Stimulated activated CD4-positive, alpha-beta T cell treated with anti-CD3 and anti-CD28 coated beads, Interleukin-1b, Interleukin-23, amount 100 ng/mL, for 1 hour (primary cell): ENCODE measurements at places on chromosomes 7 and 10.

DNA sequence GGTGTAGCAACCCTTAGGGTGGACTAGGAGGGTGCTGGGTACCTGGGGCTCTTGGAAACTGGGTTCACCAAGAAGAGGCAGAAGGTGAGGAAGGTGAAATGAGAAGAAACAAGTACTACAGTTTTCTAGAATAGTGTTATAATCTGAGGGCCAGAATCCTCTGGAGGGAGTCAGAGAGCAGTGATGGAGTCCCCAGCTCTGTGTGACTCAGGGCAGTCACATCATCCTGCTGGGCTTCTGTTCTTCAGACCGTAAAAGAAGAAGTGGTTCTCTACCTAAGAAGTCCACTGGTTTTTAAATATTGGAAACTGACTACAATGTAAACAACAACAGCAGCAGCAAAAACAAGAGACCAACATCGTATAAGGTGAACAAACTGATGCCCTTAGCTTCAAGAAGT is 197.3 kb downstream of the PRPF18 start:
- DNase-seq, result no peak

DNA sequence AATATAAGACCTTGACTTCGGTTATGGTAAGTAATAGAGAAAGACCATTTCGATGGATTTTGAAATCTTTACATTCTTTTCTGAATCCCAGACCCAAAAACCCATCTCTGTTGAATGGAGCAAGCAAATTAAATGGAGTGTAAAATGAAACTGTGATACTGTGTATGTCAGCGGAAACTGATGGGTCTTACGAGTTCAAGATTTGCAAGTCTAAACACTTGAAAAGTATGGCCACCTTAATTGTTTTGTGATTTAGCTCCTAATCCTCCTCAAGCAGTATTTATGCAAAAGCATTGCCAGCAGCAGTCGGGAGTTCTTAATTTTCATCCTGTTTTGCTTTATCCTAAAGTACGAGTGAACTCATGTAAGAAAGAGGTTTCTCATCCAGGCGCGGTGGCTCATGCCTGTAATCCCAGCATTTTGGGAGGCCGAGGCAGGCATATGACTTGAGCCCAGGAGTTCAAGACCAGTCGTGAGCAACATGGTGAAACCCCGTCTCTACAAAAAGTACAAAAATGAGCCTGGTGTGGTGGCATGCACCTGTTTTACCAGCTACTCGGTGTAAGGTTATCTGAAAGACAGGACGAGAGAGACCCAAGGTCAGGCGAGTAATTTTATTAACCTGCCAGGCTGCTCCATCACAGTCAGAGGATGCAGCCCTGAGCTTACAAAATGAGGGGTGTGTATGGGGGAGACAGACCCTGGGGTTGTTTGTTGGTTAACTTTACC is 5.8 kb upstream of the DHTKD1 start:
- DNase-seq, result no peak

DNA sequence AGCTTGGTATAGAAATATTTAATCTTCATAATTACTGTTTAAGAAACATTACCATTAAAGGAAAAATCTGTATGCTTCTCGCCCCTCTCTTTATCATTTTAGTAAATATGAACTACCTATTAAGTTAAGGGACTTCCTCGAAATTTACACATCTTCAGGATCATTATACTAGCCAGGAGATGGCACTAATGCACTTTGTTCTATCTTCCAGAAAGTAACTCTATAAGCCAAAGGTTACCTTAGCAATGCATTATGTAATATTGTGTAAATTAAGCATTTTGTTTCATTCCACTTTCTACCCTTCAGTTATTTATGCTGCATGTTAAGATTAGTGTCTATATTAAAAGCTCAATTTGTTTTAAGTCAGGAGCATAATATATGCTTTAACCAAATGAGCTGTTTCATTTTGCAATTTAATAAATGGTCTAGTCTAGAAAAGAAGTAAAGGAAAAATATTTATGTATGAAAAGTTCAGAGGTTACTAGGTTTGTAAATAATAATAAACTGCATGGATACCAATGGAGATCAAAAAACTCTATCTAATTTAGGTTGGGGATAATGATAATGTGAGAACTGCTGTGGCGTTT is 128.5 kb downstream of the ANKRD7 start:
- DNase-seq, result no peak

- no peak for DNase-seq
Observed at GRCh38 chr10:86461963-86462804, 59.4 kb downstream of the WAPL start.

DNA sequence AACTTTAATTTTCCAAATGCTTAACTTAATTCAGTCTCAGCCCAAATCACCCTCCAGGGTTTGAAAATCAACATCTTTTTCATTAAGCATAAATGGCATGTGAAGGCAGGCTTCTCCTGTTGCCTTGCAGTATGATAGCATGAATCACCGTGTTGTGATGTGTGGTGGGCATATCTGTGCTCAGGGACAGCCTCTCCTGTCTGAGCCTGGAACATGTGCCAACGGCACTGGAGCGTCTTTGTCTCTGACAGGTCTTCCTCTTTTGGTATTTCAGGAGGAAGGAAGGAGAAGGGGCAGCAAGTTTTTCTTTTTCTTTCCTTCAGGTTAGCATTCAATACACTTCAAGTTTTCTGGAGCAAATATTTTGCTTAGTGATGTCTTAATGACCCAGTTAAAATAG is 57.6 kb downstream of the LRGUK start:
- no peak for DNase-seq

GRCh38 chr7:631964-632830 is 94.3 kb upstream of the DNAAF5 start:
- DNase-seq, result no peak

GRCh38 chr7:110871856-110872255 is 219.1 kb upstream of the LRRN3 start:
- DNase-seq, result no peak

DNA sequence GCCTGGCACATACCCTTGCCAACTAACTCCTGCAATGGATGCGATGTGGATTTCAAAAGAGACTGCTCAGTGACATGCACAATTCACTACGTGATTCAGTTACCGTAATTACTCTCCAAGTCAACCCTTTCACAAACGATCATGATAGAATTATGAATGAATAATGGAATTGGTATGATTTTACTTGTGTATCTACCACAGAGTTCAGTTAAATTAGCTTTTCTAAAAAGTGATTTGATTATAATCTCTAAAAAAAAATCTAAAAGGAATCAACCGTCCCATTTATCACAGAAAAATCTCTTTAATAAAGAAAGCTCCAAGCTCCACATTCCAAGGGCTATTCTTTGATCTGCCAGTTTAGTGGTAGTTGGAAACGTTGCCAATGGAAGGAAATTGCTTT is 30.4 kb upstream of the RSU1 start:
- no peak for DNase-seq

GRCh38 chr10:112330162-112330561 is 43.8 kb upstream of the ACSL5 start:
- no peak for DNase-seq

DNA sequence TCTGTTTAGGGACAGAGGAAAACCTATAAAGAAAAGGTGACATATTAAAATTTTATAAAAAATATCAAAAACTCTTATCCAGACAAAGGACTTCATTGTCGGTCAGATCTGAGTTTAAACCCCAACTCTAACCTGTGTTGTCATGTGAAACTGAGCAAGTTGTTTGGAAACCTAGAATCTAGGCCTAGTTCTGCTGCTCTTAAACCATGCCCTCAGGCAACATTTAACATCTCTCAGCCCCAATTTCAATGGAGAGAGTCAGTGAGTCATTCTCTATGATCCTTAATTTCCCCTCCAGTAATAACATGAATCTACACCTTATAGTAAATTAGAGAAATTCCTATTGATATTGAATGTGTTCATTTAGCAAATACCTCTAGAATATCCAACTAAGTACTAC is 192.3 kb downstream of the IMMP2L start:
- no peak for DNase-seq

GRCh38 chr7:41792120-41792519 is 89.2 kb upstream of the INHBA start:
- no peak for DNase-seq

DNA sequence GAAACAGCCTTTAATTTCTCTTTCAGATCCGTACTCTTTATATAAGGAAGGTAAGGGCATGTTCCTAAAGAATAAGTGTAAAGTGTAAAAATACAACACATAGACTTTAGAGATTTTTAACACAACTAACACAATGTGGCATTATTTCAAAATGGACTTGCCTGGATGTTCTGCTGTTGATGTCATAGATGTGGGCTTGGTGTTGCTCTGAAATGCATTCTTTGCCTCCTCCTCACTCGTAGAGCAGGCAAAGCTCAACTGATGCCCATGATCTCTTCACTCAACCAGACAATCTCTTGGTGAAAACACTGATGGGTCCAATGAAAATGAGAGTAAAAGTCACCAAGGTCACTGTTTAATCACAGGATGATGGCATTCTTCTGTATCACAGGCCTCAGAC is 174.2 kb upstream of the TCERG1L start:
- no peak for DNase-seq

GRCh38 chr7:94420328-94420727 is 25.6 kb downstream of the COL1A2 start:
- DNase-seq, result no peak

GRCh38 chr7:126760914-126761577 is 491.7 kb downstream of the GRM8 start:
- no peak for DNase-seq

GRCh38 chr10:4635388-4635787 is 190.6 kb upstream of the AKR1E2 start:
- DNase-seq, result no peak

DNA sequence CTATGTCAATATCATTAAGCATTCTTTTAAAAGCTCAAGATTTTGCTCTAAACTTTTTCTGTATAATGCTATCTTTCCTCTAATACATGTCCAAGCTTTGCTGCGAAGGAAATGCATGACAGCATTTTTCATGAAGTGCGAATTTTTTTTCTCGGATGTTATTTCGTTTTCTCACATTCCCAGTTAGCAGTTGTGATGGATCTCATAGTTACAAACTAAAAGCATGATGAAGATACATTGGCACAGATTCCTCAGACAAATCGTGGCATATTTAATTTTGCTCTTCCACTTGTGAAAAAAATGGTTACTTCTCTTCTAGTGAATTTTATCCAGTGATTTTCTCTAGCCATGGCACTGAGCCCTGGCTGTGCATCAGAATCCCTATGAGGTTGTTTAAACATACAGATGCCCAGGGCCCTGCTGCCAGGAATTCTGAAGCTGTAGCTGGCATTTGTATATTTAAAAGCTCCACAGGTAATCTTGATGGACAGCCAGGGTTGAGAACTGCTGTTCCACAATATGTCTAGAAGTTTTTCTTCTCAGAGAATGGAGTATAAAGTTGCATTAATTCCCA is 299.8 kb upstream of the NEBL start:
- no peak for DNase-seq

DNA sequence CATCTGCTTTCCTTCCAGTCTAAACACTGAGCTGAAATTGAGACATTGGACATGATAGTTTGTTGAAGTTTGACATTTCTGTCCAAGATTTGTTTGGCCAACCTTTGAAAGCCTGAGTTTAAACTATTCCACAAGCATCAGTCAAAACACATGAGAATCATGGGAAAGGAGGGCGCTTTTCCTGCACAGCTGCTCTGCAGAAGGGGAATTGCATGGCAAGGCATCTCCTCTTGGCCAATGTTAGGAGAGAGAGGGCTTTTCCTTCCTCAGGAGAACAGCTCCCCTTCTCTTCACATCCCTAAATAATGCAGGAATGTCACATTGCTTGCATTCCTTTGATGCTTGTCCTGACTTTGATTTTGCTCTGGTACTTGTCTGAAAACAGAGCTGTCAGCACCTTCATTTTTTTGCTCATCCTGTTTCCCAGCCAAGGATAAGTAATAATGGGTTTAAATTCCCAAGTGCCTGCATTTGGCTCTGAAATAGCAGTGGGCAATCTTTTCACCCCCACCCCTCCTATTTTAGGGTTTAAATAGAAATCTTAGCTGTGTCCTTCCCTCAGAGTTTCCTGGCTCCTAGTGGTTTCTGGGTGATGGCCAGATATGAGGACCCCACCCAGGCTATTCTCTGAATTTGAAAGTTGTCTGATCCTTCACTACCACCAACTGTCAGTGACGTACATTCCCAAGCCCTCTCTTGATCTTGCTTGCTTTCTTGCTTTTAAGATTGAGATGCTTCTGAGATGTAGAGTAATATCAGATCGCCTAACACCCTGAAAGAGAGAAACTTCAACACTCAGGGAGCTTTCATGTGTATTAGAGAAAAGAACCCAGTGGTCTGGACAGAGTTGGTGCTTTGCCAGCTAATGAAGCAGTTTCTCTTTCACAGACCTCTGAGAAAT is 75.2 kb upstream of the NPVF start:
- no peak for DNase-seq

DNA sequence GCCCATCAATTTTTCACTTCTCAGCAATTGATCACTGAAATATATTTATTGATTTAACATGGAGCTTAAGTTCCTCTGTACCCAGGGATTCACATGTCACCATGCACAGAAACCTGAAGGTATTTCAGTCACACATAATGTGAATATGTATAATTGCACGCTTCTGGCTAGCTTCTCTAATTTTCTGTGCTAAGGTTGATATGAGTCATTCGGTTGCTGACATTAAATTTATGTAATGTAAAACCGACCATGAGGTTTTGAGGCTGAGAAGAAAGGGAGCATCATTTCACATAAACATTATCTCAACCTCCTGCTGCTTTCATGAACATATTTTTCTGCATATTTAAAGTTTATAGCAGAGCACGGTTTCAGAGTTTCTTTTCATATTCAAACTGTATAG is 381.0 kb upstream of the TPK1 start:
- no peak for DNase-seq

GRCh38 chr7:94391726-94392392 is 2.8 kb upstream of the COL1A2 start:
- DNase-seq, result no peak
